Muscle of leg (tissue), 16 donors: ENCODE measurements at places on chromosomes 2 and 18.

DNA sequence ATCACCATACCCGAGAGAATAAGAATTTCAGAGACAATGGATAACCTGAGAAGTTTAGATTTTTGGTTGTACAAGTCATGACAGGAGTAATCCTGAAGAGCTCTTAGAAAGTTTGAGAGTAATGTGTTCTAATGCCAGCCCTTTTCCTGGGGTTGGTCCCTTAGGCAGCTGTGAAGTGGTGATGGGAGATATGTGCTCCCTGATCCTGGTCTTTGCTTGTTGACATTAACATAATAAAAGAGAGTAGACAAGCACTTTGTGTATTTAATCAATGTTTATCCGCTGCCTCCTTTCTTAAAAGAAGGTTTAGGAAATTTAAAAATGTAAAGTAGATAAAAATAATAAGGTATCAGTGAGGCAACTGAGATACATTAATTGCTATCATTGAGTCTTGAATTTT lies 13.8 kb upstream of the DSC3 start:
- DNase-seq: no peak

DNA sequence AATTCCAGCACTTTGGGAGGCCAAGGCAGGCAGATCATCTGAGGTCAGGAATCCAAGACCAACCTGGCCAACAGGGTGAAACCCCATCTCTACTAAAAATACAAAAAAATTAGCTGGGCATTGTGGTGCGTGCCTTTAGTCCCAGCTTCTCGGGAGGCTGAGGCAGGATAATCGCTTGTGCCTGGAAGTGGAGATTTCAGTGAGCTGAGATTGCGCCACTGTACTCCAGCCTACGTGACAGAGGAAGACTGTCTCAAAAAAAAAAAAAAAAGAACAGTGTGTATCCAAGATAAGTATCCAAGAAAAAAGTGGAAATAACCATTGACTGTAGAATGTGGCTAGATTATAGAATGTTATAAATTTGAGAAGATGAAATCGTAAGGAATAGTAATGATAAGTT lies 142.1 kb downstream of the FAM124B start:
- DNase-seq: no peak

GRCh38 chr2:120272763-120273481 lies 20.3 kb downstream of the RALB start:
- no peak for DNase-seq

DNA sequence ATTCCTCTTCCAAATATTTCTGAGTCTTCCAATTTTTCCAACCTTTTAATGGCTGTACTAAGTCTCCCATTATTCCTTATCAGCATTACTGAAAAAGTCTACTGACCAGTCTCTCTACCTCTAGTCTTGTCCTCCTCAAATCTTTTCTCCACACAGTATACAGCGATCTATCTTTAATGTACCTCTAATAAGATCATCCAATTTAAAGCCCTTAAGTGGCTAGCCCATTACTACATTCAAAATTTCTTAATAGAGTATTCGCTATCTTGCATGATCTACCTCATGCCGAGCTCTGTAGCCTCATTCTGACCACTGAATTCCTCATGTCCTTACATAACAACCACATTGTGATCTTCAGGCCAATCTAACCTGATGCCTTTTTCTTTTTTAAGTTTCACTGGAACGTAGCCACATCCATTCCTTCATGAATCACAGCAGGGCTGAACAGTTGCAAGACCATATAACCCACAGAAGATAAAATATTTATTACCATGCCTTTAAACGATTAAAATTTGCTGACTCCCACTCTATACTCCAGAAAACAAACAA lies 57.9 kb downstream of the SLC66A3 start:
- DNase-seq: no peak

GRCh38 chr18:23943104-23943503 lies 71.5 kb upstream of the TTC39C start:
- DNase-seq: no peak

GRCh38 chr2:199315299-199316179 lies 142.2 kb downstream of the SATB2 start:
- peak; percentile 30 for DNase-seq

DNA sequence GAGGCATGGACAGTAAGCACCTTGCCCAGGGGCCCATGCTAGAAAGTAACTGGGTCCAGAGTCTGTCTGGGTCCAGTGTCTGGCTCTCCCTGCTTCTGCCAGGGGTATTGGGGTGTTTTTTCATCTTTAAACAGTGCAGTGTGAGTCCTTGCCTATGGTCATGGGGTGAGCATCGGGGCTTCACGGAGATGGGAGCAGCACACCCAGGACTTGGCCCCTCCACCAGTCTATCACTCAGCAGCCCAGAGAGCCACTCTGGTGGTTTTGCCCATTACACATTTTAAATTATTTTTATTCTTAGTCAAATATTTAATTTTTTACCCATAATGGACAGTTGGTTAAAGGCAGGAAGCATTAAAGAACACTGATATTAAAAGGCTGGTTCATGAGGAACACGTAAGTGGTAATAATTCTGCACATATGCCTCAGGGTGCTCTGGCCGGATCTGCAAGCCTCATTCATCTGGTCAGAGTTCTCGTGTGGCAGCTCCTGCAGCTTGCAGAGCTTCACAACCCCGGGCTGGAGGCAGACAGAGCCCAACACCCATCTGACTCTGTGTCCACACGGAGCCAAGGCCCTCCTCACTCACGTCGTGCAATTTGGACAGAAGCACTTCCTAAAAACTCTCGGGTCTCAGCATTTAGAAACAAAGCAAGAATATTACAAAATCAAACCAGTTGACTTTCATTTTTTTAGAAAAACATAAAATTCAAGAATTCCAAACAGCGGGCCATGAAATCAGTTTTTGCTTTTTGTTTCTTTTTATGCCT lies 204.1 kb downstream of the CTIF start:
- peak; percentile 88 for DNase-seq

- DNase-seq: peak; percentile 63
Observed at GRCh38 chr2:239605976-239606375, 205.2 kb upstream of the HDAC4 start.

DNA sequence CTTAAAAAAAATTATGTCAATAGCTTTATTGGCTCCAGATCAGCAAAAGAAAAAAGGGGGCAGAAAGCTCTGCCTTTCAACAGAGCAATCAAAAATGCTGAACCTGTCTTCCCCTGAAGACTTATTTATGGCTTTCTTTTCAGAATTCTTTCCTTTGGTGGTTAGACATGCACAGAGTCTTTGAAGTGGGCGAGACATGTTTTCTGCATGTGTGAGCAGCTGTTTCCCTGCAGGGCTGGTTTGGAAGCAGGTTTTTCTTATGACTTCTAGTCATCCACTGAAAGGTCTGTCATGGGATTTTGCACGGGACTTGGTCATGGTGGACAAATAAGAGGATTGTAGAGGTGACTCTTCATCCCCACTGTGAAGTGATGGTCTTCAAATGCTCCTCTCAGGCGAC lies 160.3 kb downstream of the VAPA start:
- no peak for DNase-seq

- DNase-seq: peak; percentile 78
Observed at GRCh38 chr2:168568476-168569267, 112.6 kb downstream of the CERS6 start.

DNA sequence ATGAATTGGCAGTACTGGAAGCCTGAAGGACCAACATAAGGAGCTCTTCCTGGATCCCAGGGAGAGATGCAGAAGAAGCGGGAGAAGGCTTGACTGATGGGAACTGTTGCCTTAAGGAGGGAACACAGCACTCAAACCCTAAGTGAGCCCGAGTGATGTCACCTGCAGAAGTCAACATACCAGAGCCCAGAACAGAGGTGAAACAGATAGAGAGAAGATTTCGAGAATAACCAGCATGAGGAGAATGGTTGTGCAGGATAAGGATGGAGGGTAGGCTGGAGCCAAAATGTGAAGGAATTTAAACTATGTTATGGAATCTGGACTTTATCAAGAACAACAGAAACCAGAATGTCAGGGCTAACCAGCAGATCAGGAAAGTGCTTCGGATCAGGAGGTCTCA lies 463.1 kb upstream of the DDX18 start:
- DNase-seq: no peak

GRCh38 chr2:72745679-72746368 lies 80.0 kb downstream of the EXOC6B start:
- peak; percentile 83 for DNase-seq

- no peak for DNase-seq
Observed at GRCh38 chr2:241511091-241511741, 2.8 kb upstream of the STK25 start.

GRCh38 chr2:96529376-96530143 lies 7.0 kb upstream of the ARID5A start:
- DNase-seq: no peak

DNA sequence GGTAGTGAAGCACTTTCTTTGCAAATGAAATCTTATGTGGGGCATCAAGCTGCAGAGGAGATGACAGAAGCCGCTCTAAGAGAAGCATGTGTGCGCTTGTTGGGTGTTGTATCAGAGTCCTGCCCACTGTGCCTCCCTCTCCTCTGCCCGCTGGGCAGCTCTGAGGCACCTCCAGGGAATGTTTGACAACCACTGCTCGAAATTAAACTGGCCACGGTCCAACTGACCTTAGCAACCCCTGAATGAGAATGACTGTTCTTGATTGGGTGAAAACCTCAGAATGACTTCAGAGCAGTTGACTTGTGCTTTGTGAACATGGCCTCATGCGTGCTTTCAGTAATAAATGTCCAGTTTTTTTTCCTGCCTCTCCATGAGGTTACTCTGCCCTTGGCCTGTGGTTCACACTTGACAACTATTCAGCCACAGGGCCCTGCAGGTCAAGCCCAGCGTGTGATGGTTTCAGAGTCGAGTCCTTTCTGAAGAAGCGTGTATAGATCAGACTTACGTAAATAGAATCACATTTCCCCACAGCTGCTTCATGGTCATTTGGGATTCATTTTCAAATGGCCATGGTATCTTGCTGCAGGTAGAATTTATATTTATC lies 94.9 kb downstream of the SLC4A3 start:
- DNase-seq: no peak

GRCh38 chr2:43408407-43409160 lies 182.2 kb upstream of the ZFP36L2 start:
- DNase-seq: peak; percentile 76

DNA sequence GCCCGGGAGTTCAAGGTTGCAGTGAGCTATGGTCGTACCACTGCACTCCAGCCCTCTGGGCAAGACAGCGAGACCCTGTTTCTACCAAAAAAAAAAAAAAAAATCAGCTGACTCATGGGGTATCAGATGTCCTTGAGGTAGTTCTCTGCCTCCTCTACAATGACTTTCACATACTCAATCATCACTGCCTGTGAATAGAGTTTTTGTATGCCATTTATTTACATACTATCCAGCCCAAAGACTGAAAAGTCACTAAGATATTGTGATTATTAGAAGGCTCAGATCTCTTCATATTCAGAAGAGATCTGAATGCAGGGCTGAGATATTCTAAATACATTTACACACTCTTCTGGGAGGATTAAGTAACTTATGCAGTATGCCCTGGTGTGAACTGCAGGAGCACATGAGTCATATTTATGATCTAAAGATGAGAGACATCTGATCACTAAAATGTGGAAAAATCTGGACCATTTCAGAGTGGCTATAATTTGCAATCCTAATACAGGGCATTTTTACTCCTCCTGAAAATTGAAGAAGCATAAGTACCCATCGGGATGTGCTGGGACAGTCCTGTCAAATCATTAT lies 38.9 kb downstream of the KLF7 start:
- no peak for DNase-seq

DNA sequence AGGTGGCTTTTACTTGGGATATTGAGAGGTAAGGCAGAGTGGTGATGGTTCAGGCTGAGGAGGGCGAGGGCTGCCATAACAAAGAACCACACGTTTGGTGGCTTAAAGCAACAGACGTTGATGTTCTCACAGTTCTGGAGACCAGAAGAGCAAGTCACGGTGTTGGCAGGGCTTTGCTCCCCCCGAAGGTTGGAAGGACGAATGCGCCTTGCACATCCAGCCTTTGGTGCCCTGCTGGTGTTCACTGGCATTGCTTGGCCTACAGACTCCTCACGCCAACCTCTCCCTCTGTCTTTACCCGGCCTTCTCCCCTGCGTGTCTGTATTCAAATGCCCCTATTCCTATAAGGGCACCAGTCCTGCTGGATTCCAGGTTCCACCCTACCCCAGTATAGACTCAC lies 125.4 kb downstream of the TPO start:
- no peak for DNase-seq

DNA sequence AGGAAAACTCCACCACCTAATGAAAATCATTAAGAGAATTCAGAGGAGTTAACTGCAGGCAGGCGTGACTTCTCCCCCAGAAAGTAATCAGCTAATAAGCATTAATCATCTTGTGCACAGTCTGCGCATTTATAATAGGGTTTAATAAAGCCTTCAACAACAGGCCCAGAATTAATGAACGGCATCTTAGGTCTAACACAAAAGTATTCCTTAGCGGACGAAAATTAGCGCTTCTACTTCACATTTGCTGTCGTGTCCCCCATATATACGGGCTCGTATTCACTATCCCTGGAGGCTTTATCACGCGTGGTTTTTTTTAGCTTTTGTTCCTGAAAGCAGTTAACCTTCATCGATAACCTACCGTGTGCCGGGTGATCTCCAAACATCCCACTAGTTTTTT lies 1.8 kb downstream of the ATP8B1 start:
- DNase-seq: no peak

DNA sequence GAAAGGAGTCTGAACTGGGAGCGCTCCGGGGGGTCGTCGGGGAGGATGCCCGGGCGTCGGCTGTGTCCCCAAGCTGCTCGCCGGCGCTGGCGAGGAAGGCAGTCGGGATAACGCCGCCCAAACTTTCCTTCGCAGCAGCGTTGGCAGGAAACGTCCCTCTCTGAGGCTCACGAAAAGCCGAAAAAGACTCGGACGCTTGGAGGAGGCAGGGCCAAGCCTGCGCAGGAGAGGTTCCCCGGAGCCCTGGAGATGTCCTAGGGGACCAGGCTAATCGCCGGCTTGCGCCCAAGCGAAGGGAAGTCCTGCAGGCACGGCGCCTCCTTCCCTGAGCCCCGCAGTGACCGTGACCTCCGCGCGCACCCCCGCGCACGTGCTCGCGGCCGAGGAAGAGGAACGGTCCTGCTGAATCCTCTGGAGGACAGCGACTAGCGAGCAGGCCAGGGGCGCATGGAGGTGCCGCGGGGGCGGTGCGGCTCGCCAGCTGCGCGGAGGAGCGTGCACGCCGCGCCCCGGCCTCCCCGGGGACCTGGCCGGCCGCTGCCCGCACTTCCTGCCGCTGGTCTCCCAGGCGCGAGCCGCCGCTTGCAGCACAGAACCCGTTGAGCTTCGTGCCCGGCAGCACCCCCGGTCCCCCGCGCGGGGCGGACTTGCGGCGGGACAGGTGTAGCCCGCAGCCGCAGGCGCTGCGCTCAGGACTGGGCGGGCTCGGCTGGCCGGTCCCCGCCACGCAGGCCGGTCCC lies at the start of gene SH3RF3:
SH3RF3 (plus strand) TSS at position 590 of the 740 bp plus-strand sequence.
- peak; percentile 63 for DNase-seq

- DNase-seq: no peak
Observed at GRCh38 chr2:235877275-235877802, 290.8 kb downstream of the GBX2 start.

- DNase-seq: peak; percentile 33
Observed at GRCh38 chr18:36328385-36328858, 30.9 kb downstream of the FHOD3 start.
